Activated naive CD8-positive, alpha-beta T cell treated with anti-CD3 and anti-CD28 coated beads, Interleukin-2, amount 50 U/mL, for 16 hours (primary cell): ENCODE measurements at places on chromosomes 3 and 15.

- no peak for DNase-seq
These were observed 44.3 kb downstream of the MYO5C start for GRCh38 chr15:52251144-52251860.

- no peak for DNase-seq
These were observed 15.9 kb upstream of the STARD5 start for GRCh38 chr15:81339851-81340250.

DNA sequence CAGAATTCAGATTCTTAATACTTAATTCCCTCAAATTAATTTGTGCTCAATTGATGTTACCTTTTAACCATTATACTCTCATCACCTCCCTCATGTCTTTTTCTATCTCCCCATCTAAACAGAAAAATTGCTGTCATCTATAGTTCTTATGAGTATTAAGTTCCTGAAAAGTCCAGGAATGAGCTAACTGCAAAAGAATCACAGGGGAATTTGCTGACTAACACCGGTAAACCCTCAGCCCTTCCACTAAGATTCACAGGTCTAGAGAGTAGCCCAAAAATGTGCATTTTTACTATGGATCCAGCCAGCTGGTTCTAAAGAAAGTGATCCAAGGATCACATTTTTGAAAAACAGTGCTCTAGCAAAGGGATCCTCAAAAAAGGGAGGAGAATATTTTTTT, 67.0 kb downstream of the SETD2 start:
- no peak for DNase-seq

DNA sequence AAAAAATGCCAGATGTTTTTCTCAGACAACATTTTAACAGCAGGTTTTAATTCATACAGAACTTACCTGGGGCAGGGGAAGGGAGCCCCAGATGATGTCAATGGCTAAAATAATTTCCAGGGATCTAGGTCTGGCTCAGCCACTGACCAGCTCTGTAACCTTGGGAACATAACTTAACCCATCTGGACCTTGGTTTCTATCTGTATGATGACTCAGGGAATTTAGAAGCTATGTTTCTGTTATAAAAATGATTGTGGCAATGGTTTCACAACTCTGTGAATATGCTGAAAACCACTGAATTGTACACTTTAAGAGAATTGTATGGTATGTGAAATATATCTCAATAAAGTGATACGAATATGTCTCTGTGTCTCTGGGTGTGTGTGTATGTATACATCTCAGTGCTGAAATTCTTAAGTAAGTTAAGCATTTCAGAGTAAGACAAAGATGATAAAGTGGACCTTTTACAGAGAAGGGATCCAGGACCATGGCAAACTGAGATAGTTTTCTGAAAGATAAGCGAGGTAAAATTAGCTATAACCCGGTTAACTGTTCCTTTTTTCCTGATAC, 2.9 kb downstream of the SH3GL3 start:
- DNase-seq, result no peak

DNA sequence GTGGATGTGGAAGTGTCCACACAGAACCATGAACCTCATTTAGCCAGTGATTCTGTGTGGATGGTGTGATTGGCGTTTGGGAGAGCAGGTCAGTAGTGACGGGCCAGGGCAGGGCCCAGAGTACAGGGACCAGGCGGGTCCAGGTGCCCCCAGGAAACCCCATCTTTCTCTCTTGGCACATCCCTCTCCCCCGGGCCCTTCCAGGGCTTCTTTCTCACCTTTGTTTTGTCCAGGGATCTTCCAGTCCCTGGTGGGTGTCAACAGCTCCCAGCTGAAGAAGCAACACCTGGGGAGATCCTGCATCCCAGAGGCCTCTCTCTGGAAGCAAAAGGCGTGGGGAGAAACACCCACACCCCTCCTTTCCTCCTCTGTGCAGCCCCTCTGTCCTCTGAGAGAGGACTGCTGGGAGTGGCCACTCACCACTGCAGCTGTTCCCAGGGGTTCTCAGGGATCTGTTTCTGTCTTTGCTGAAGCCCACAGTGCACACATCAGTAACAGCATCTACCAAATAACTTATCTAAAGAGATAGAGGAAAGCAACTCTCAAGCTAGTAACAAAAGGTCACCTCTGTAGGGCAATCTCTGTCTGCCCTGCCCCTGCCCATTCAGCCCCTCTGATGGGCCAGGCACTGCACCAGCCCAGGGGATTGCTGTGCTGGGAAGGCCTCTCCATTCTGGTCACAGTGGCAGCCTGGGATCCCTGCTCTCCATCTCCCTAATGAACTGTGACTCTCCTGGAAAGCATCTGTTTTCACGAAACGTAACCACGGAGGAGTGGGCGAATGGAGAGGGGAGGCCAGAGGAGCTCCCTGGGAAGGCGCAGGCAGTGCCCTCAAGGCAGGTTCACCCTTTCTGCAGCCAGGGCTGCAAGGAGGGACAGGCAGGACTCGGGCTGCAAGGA, 98.3 kb upstream of the ALDH1A3 start:
- DNase-seq, result no peak

GRCh38 chr3:23760325-23760724, 45.4 kb upstream of the UBE2E1 start:
- no peak for DNase-seq

DNA sequence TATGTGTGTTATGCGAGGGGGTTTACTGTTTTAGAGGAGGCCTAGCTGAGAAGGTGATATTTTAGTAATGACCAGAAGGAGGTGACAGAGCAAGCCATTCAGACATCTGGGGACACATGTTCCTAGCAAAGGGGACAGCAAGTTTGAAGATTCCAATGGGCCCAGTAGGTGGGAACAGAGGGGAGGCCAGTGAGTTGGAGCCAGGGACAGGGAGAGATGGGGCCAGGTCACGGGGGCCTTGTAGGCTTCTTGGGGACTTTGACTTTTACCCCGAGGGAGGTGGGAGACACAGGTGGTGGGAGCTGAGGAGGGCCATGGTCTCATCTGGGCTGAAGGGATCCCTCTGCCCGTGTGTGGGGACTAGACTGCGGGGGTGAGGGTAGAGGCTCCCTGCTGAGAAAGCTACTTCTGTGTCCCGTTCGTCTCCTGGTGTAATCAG, 72.5 kb downstream of the MGLL start:
- no peak for DNase-seq

DNA sequence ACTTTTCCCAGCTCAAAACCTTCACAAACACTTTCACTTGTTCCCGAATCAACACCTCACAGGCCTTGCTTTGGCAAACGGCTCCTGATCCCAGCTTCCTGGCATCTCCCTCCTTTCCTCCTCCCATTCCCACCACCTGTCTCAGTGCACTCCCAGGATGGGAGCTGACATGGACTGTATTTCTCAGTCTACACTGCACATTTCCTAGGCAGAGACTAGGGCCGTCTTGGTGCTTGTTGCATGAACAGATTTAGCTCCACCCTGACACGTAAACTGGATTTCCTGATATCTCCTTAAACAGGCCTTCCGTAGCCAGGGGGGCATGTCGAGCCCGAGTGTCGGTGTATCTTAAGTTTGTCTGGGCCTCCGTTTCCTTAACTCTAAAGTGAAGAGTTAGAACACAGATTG, 790 bp upstream of the WHAMM start:
- no peak for DNase-seq

- no peak for DNase-seq
These were observed 1304.5 kb upstream of the GBE1 start for GRCh38 chr3:83065851-83066460.

- DNase-seq, result no peak
These were observed 19.4 kb downstream of the CCR9 start for GRCh38 chr3:45905755-45906154.

DNA sequence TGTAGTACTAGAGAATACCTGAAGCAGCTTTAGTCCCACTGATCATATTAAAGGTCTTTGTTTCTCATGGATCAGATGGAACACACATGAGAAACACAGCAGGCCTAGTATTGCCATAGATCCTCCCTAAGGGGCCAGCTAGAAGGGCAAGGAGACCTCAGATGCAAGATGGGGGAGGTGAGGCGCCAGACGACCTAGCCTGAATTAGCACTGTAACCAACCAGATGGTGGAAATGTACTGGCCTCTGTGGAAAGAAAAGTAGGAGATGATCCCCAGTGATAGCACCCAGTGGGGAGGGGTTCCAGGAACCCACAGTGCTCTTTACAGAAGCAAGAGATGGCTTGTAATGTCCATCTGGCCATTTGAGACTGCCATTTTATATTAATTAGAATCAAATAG, 138.2 kb upstream of the ZNF385D start:
- no peak for DNase-seq

- DNase-seq, result no peak
These were observed 84.1 kb downstream of the WNT5A start for GRCh38 chr3:55402886-55403609.

GRCh38 chr3:134353171-134353825, 20.9 kb downstream of the AMOTL2 start:
- DNase-seq, result no peak

- DNase-seq, result no peak
These were observed 36.9 kb upstream of the TRIM59 start for GRCh38 chr3:160486459-160486869.

- DNase-seq, result no peak
These were observed 24.8 kb upstream of the RBP1 start for GRCh38 chr3:139564294-139564861.

- no peak for DNase-seq
These were observed 36.0 kb downstream of the SLC25A26 start for GRCh38 chr3:66256806-66257205.

DNA sequence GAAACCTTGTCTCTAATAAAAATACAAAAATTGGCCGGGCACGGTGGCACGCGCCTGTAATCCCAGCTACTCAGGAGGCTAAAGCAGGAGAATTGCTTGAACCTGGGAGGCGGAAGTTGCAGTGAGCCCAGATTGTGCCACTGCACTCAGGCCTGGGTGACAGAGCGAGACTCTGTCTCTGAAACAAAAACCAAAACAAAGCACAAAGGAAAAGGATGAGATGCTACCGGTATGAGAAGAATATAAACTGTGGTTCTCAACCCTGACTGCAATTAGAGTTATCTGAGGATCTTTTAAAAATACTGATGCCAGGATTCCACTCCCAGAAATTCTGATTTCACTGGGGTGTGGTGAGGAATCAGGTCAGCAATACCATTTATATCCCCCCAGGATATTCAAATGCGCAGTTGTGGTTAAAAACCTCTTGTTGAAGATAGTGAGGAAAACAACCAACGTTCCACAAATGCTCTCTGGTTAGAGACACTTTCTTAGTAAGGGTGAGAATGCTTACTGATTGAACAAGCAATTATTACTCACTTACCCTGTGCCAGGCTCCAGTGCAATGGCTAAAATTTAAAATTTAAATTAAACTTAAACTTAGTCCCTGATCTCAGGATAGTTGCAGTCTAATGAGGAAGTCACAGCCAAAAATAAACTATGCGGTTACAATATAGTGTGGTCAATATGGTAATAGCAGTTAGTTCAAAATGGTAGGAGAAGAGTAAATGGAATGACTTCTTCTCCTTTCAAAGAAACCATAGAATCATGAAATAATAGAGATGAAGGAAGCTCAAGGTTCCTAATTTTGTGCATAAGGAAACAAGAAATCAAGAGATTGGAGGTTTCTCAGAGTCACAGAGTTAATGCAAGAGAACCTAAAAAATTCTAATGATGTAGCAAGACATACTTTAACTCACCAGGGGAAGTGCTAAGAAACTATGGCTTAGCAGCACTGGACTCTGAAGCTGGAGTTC, 109.5 kb downstream of the SSR3 start:
- no peak for DNase-seq

DNA sequence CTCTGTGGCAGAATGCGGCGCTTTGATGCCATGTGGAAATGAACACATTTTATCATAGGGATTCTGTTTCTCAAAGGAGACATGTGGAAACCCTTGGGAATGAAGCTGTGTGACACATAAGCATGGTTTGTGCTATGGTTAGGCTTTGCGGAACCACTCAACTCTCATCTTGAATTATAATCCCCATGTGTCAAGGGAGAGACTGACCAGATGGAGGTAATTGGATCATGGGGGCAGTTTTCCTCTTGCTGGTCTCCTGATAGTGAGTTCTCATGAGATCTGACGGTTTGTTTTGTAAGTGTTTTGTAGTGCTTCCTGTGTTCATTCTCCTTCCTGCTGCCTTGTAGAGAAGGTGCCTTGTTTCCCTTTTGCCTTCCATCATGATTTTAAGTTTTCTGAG, 1109.2 kb upstream of the ALCAM start:
- no peak for DNase-seq

GRCh38 chr3:4778119-4778518, 201.1 kb upstream of the BHLHE40 start:
- no peak for DNase-seq

GRCh38 chr3:172707967-172708366, 2.9 kb downstream of the NCEH1 start:
- no peak for DNase-seq

- DNase-seq, result no peak
These were observed 158.0 kb downstream of the RYR3 start for GRCh38 chr15:33468740-33469139.

DNA sequence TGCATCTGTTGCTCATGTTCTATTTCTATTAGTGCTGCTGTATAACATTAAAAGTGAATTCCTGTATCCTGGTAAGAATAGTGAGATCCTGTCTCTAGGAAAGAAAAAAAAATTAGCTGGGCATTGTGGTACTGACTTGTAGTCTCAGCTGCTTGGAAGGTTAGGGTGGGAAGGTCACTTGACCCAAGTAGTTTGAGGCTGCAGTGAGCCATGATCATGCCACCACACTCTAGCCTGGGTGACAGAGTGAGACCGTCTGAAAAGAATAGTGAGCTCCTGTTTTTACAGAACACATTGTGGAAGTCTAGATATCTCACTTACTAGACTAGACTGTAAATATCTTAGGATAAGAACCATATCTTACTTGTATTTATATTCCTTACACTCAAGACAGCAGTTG, 4.6 kb downstream of the ATP11B start:
- no peak for DNase-seq

DNA sequence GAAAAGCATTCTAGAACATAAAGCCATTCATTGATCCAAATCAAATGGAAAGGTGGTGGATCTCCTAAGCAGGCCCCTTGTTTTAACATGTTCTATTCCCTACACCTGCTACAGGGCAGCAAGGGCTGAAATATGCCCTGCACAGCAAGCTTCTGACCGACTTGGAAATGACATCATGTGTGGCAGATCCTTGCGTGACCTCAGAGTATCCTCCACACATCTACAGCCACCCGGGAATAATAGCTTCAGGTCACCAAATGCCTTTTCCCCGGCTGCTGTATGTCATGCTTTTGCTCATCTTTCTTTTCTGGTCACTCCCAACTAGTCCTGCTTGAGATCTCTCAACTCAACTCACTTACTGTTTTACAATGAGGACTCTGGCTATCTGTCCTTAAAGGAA, 158.2 kb downstream of the ZNF385D start:
- no peak for DNase-seq

DNA sequence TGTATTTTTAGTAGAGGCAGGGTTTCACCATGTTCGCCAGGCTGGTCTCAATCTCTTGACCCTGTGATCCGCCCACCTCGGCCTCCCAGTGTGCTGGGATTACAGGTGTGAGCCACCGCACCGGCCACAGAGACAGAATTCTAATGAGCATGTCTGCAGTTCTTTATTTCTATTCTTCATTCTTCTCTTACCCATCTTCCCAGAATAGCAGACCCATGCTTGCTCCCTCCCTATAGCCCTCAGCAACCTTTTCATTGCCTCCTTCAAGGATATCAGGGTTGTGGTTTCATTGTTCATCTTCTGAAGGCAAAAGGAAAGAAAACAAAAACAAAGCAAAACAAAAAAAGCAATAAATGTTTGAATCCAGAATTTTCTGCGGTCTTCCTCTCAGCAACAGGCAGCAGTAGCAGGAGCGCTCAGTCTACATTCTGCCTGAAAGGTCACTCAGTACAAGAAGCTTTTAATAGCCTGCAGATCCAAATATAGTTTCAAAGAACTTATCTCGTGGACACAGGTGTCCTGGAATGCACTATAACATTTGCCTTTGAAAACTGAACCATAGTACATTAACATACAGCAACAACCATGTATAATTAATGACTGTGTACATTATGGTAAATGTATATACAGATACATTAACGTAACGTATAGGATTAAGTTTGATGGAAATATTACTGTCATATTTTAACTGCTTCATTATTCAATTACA, at the start of gene SMCO1:
Gene SMCO1, minus strand, starts transcription at position 434 of the 709 bp plus-strand sequence. Its CDS starts 137 bp downstream, at position 297.
- DNase-seq, result no peak
